ENCODE measurements at places on chromosomes 16 and 17. TPM values are rescaled to one million over a fixed set of nuclear protein-coding genes. Genes with fewer than 3 reads are reported as not detected.

GRCh38 chr16:75176926-75177325, 28.6 kb downstream of the ZFP1 start:
- DNase-seq: no peak

Gene SKAP1
- total RNA-seq: 33.1 TPM

Gene CNGB1
- not detected for total RNA-seq

Gene SYT17
- 25.1 TPM for total RNA-seq

- DNase-seq: no peak
Observed at GRCh38 chr17:32671896-32672295, 185.1 kb downstream of the CDK5R1 start.

DNA sequence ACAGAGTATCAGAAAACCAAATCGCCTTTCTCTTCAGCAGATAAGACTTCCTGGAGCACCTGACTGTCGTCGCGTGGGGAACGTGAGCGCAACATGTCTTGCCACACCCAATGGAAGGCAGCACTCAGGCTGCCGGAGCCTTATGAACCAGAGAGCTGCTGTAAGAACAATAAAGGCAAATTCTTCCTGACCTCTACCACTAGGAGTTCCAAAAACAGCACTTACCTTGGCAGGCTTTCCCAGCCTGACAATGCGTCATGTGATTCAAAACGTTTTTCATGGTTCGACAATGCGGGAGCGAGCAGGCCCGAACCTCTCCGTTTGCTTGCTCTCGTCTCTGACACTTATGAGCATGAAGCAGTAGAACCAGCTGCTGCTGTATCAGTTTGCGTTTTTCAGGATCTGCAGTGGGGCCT, 75.8 kb upstream of the TRAP1 start:
- DNase-seq: no peak

- DNase-seq: no peak
Observed at GRCh38 chr17:33012522-33013033, 20.9 kb downstream of the SPACA3 start.

Gene VPS35L
- total RNA-seq: 63.6 TPM

Gene DNAI2
- not detected for total RNA-seq

Gene SDR42E2
- 0.27 TPM for total RNA-seq

DNA sequence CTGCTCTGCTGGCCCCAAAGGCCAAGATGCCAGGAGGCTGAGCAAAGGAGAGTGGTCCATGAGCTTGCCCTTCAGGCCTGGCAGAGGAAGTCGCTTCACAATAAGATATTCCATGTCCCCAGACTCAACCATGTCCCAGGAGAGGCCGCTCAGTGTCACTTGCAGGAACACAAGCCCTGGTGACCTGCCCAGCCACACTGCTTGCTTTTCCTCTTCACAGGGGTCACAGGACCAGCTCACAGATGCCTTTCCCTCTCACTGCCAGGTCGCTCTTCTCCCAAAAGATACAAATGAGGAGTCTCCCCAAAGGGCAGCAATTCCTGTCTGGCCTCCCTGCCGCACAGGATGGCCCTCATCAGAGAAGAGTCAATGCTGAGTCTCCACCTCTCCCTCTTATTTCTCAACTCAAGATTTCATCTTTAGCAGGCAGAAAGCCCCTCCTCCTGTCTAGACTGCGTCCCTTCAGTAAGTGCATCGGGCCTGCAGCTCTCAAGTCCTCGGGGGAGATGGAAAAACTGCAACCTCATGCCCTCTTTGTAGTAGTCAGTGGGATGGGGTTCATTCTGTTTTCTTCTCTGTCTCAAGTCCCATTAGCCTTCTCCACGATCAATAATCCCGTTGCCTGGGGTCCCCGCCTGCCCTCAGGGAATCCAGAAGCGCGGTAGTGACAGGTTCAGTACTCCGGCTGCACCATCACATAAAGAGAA, 5.0 kb downstream of the JUP start:
- DNase-seq: no peak

DNA sequence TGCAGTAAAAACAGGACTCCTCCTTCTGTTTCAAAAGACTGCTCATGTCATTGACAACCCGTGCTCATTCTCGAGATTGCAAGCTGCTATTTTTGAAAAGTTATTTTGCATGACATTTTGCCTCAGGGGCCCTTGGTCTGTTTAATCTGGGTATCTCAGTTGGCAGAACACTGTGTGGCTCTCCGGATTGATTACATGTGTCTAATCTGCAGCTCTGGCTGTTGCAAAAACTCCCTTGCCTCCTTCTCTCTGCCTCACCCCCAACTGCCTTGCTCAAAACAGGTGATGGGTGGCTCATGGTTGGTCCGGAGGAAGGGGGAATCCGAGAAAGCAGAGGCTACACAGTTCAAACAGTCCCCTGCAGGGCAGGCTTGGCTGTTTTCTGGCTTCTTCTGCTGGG, 25.3 kb downstream of the GINS3 start:
- DNase-seq: no peak

Gene KIFC3
- 0.67 TPM for total RNA-seq

GRCh38 chr16:55562936-55563335, 3.5 kb upstream of the CAPNS2 start:
- no peak for DNase-seq

Gene ADAM11
- total RNA-seq: 0.39 TPM

DNA sequence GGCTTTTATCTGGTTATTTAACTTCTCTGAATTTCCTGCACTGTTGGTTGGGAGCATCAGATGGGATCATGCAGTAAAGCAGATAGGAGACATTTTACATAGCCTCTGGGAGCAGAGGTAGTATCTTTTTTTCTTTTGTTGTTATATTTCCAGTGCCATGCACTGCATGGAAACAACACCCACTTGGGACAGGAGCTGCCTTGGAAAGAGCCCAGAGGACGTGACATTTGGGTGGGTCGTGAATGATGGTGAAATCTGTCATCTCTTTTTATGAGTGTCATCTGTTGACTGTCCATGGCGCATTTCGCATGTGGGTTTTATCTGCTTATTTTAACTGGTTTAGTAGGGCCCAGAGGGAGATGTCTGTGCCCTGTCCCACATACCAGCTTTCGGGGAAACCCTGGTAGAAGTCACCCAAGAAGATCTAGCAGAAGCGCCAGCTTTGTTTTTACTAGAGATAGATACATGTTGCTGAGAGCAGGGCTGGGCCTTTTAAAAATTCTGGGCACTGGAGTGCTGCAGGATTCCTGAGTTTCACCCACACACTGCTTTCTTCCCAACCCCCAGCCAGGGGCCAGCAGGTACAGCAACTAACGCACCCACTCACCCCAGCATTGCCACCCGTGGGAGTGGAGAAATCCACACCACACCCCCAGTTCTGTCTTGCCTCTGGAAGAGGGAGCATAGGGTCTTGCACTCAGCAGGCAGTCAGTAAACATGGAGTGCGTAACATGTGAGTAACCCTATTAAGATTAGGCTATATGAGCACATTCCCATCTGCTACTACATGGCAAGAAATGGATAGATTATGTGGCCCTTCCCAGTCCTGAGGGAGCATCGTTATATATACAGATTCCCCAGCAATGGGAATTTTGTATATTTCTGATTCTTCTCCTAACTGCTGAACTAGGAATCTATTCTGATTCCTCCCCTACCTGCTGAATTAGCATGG, 8.4 kb upstream of the TERF2 start:
- no peak for DNase-seq

Data from B cell (primary cell).